ENCODE measurements at places on chromosomes 1 and 21. TPM values are rescaled to one million over a fixed set of nuclear protein-coding genes. Genes with fewer than 3 reads are reported as not detected.

The TNFSF4 gene
- 0.16 TPM for total RNA-seq

The EFNA3 gene
- total RNA-seq = 0.21 TPM

GRCh38 chr1:26811708-26812107, 14.8 kb upstream of the ZDHHC18 start:
- H3K4me1 ChIP-seq = peaks cover 5% of the 10 kb centered on the region
- H3K36me3 ChIP-seq = no peaks in the 10 kb centered on the region
- no peak overlapping the region for H3K27ac ChIP-seq

The FBLIM1 gene
- total RNA-seq = 151 TPM

The TMEM61 gene
- not detected for total RNA-seq

The S100A5 gene
- not detected for total RNA-seq

The RWDD3 gene
- 14.4 TPM for total RNA-seq

The MECR gene
- total RNA-seq = 22.5 TPM

GRCh38 chr1:91827459-91828321, 58.3 kb downstream of the TGFBR3 start:
- DNase-seq = no peak
- H3K27ac ChIP-seq = no peak overlapping the region
- H3K36me3 ChIP-seq = no peaks in the 10 kb centered on the region
- no peaks in the 10 kb centered on the region for H3K27me3 ChIP-seq
- H3K4me1 ChIP-seq = peaks cover 19% of the 10 kb centered on the region

DNA sequence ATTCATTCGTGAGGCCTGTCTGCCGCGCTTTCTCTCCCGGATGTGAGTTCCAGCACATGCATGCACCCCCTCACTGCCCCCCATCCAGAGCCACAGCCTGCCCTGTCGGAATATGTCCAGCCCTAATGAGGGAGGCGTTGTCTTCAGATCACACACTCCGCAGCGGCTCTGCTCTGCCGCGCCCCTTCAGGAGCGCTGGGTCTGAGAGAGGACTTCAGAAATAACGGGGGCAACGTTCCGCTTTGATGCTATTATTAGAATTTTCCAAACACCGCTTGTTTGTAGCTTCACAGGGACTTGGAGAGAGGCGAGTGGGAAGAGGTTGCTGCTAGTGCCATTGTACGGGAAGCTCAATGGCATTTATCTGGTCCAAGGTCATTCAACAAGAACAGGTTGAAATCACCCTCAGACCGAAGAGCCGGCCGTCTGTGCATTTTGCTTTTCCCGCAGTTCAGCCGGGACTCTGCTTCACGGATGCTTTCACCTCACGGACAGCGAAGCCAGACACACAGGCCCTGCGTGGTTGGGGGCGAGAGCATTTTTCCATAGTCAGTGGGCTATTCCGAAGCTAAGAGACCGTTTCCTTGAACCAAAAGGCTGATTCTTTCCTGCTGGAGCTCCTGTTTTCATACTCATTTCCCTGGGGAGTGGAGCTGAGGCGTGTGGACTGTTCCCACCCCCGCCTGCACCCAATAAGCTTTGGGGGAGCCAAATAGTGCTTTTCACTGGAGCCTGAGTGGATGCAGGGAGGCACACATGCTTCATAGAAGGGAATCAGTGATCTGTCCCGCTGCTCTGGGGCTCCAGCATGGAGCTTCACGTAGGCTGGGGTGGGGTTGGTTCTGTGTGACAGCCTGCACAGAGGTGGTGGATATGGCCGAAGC, 69.7 kb downstream of the GALNT2 start:
- DNase-seq = no peak
- no peak overlapping the region for H3K27ac ChIP-seq
- H3K4me1 ChIP-seq = peaks cover 36% of the 10 kb centered on the region
- H3K36me3 ChIP-seq = no peaks in the 10 kb centered on the region
- no peak overlapping the region for H3K4me3 ChIP-seq

The ADGRB2 gene
- 15.8 TPM for total RNA-seq

The FCGR2B gene
- total RNA-seq = not detected
